Right hindlimb (tissue), 1 donor: ENCODE measurements at places on chromosomes 12 and 14.
A peak's percentile ranks its signal among the peaks of the same experiment; 100 is the strongest.

DNA sequence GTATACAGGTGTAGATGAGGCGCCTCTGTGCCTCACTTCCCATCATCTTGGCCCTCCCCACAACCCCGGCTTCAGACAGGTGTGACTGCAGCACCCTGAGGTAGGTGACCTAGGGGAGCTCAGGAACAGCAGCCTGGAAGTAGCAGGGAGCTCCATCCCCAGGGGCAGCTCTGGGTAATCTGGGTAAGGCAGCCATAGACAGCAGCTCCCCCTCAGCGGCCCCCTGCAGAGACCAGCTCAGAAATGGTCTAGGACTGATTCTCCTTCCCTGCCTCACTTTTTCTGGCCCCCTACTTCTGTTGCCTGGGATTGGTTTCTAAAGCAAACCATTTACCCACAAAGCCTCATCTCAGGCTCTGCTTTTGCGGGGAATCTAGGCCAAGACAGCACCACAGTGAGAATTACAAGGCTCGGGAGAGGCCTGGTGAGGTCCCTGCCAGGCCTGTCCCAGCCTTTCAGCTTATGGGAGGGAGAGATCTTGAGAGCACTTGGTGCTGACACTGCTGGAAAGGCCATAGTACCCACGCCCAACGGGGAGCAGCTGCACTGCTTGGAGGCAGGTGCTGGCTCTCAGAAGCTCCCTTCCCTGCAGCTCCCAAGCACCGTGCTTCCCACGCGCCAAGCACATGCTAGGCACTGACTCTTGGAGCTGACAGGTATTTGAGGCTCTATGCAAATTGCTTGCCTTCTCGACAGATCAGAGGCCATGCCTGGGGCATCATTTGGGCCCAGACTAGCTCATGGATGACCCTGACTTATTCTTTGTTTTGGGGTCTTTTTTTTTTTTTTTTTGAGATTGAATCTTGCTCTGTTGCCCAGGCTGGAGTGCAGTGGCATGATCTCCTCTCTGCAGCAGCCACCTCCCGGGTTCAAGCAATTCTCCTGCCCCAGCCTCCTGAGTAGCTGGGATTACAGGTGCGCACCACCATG, 45.1 kb upstream of the TRAF3 start:
- DNase-seq, result peak; percentile 42

- DNase-seq, result no peak
Observed at GRCh38 chr14:75499084-75499875, 23.0 kb upstream of the BATF start.

- DNase-seq, result no peak
Observed at GRCh38 chr14:71237556-71237955, 330.3 kb downstream of the PCNX1 start.

DNA sequence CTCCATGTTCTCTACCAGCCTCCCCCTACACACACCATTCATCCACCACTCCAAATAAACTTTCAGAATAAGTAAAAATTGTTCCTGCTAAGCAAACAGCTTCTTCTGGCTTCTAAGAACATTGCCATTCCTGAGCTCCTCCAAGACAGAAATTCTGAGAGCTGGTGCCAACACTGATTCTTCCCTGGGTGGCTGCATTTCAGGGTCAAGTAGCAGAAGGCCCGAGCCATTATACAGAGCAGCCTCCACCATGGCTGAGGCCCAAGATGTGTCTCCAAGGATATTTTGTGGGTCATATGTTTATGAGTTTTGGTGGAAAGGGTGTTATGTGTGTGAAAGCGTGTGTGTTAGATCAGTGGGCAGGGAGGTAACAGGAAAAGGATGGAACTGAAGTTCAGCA, 3.5 kb upstream of the RND1 start:
- no peak for DNase-seq

- no peak for DNase-seq
Observed at GRCh38 chr14:77116172-77116817, 18.2 kb downstream of the CIPC start.

GRCh38 chr14:71883094-71883493, 49.1 kb upstream of the RGS6 start:
- no peak for DNase-seq

DNA sequence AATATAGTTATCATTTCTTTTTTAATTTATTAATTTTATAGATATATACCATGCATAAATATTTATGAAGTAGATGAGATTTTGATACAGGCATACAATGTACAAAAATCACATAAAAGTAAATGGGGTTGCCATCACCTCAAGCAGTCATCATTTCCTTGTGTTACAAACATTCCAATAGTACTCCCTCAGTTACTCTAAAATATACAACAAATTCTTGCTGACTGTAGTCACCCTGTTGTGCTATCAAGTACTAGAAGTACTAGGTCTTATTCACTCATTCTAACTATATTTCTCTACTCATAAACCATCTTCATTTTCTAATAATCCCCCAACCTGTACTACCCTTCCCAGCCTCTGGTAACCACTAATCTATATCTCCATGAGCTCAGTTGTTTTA, 432.6 kb upstream of the SYT1 start:
- no peak for DNase-seq

DNA sequence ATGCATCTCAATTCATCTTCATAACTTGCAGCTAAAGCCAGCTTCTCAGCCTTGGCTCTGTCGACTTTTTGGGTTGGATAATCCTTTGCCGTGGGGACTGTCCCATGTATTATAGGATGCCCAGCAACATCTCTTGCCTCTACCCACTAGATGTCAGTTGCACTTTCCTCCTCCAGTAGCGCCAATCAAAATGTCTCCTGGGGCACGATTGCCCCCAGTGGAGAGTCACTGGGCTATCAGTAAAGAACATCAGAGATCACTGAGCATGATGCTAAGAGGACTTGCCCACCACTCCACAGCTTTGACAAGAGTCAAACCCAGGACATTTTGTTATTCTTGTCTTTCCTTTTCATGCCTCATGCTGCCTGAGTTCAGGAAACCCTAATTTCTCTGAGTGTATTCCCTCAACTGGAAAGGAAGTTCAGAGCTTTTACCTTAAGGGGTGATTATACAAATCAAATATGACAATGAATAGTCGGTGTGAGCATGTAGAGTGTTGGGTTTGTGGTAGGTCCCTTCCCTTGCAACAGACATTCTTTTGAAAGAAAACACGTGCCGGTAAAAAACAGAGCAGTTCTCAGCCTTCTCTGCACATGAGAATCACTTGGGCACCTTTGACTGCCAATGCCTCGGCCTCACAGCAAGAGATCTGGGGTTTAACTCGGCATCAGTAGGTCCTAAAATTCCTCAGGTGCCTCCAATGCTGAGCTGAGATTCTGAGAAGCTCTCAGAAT, 980.6 kb downstream of the VRK1 start:
- no peak for DNase-seq

- DNase-seq, result no peak
Observed at GRCh38 chr14:51004352-51004800, 60.1 kb upstream of the PYGL start.

DNA sequence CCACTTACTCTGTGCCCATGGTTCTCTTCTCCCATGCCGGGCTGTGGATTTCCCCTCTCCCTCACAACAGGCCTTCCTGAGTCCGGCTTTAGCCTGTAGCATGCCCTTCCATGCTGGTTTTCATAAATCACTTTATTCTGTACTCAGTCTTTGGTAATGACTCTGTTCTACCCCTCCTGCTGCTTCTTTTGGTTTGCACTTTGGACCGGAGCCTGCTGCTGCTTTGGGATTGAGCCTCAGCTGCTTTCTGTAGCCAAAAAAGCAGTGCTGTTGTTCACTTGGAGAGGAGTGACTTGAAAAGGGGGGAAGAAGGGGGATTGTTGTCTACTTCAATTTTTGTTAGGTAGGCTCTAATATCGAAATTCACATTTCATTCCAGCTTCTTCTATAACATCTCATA, 8.5 kb upstream of the SLC6A13 start:
- peak; percentile 55 for DNase-seq

DNA sequence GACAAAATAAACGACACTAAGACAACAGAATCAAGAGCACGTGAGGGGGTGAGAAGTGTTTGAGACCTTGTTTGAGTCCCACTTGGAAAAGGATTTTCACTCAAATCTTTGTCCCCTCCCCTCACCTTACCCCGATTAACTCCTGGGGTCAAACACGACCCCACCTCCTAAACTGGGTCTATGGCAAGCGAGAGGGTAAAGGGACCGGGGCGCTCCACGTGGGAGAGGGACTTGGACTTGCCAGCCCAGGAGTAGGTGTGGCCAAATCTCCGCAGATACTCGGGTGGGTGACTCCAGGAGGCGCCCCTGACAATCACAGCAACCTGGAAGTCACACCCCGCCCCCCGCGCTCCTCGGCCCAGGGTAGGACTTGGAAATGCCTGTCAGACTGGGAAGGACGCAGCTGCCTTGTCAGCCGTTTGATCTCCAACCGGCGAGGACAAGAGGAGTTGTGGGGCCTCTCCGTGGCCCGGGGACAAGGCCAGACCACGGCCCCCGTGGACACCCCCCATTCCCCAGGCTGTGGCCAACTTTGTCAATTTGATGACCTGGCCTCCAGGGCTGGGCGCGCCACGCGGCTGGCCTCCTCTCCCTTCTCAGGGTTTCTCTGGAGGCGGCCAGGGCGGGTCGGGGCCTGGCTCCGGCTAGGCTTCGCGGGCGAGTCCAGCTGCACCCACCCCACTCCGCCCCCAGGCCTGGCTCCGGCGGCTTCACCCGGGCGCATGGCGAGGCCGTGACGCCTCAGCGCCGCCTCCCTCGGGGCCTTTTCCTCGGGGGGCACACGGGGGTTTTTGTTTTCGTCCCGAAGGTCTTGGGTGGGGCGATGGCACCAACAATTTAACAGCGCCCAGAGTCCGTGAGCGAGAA, 1.1 kb upstream of the BCL11B start:
- DNase-seq, result peak; percentile 70

GRCh38 chr12:75782069-75782581, 249.5 kb downstream of the PHLDA1 start:
- DNase-seq, result no peak

DNA sequence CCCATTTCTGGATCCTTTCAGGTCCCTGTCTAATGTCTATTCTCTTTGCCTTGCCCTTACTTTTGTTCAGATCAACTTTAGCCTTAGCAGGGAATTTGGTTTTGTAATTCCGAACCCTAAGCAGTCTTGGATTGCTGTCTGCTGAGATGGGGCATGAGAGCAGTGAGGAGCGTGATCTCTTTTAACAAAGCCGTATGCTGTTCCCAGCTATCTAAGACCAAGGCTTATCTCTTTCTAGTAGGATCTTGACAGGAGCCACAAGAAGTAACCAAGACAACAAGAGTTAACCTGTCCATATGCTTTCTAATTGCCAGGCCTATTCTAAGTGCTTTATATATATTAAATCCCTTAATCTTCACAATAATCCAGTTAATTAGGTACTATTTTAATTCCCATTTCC, 4.5 kb upstream of the DHRS7 start:
- no peak for DNase-seq

DNA sequence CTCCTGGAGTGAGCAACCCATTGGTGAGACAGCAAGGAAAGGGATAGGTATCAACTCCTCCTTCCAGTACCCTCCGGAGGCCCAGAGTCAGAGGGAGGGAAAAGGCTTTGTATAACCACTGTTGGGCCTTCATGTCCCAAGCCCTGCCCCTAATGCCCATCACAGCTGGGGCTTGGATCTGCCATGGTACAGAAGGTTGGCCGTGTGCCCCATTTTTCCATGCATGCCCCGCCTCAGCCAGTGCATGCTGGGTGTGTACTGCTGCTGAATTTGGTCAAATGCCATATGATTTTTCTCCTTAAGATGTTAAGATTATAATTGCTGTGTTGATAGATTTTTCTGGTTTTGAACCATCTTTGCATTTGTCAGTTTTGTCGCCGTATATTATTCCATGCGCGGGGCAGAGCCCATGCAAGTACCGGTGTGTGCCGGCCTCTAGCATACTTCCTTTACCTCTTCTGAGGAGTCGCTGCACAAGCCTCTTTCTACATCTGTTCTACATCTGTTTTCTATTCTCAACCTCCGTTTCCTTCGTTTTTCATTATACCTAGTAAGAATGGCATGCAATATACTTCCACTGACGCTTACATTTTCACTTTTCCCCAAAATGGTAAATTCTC, 26.6 kb downstream of the PPP2R5C start:
- peak; percentile 61 for DNase-seq

- DNase-seq, result no peak
Observed at GRCh38 chr14:62778852-62779251, 266.4 kb downstream of the KCNH5 start.

- peak; percentile 76 for DNase-seq
Observed at GRCh38 chr14:23929822-23930294, 23.7 kb upstream of the DHRS4 start.

DNA sequence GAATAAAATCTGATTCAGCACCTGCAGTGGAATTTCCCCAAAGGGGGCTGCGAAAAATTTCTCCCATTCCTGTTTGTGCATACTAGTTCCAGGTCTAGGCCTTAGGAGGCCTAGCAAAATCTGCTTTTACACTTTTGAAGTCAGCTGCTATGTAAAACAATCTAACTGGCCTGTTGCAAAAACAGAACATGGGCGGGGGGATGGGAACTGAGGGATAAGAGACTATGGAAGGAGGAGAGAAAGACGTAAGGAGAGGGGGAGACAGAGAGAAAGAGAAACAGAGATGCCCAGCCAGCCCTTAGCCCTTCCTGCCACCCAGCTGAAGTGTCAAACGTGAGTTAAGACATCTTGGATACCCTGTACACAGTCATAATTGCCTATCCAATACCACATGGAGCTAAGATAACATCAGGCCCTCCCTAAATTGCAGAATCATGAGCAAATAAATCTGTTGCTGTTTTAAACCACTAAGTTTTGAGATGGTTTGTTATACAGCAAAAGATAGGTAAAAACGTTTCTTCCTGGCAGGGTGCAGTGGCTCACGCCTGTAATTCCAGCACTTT, 45.6 kb downstream of the SPTLC2 start:
- DNase-seq, result no peak

- no peak for DNase-seq
Observed at GRCh38 chr12:102410511-102410910, 69.9 kb downstream of the IGF1 start.

DNA sequence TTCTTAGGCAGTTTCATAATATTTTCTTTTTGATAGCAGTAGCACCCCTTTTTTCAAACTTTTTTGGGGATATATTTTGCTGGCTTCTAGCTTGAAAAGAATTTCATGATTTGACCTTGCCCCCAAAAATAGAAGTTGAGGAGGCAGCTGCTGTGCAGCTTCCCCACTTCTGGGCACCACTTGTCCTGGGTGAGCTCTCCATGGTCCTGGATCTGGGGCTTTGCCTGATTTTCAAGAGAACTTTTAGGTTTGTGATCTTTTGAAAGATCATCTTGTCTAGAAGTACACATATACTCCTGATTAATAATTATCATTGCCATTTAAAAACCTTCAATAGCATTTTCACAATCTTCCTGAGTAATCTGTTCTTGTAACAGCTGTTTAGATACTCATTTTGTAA, 271.6 kb downstream of the NPAS3 start:
- peak; percentile 53 for DNase-seq

DNA sequence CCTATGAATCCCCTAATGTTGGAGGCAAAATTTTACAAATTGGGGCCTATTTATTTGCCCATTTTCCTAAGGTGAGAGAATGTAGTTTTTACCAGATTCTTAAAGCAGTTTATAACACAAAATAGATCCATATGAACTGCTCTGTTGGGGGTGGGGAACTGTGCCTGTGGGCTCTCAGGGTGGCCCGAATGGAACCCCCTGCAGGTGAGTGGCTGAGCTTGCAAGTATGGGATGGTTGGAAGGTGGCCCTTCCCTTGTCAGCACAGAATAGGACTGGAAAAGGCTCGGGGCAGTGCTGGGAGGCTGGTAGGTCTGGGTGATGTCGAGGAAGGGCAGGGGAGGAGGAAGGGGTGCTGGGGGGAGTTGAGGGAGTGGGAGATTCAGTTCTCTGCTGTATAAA, 4.9 kb downstream of the VSX2 start:
- DNase-seq, result no peak
